ENCODE measurements at places on chromosomes 11 and 22.

- DNase-seq = no peak
These were observed 206.2 kb upstream of the LRRC4C start for GRCh38 chr11:41665441-41666360.

GRCh38 chr11:4095509-4096230 is 1.1 kb downstream of the RRM1 start:
- no peak for DNase-seq

- no peak for DNase-seq
These were observed 82.3 kb downstream of the TRMU start for GRCh38 chr22:46417769-46418168.

GRCh38 chr11:125941619-125942611 is 3.9 kb upstream of the VSIG10L2 start:
- DNase-seq = no peak

- no peak for DNase-seq
These were observed 17.0 kb downstream of the HMGXB4 start for GRCh38 chr22:35274154-35274871.

DNA sequence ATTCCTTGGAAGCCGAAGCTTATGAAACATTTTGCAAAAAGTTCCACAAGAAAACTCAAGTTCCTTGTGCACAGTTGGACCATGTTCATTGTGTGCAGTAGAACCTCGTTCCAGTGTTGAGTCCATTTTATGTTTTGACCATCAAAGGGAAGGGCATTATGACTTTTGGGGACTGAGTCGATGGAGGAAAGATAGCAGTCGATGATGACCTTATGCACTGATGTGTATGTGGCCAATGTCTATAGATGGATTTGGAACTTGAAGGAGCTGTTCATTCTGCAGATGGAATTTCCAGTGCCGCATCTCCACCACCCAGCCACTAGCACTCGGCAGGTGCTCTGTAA is 71.5 kb upstream of the IGLL5 start:
- no peak for DNase-seq

- DNase-seq = no peak
These were observed 4.2 kb downstream of the ZP1 start for GRCh38 chr11:60871378-60872061.

All from AG04450 (cell line).